ENCODE measurements at places on chromosomes 12 and 14.
A peak's percentile ranks its signal among the peaks of the same experiment; 100 is the strongest.

DNA sequence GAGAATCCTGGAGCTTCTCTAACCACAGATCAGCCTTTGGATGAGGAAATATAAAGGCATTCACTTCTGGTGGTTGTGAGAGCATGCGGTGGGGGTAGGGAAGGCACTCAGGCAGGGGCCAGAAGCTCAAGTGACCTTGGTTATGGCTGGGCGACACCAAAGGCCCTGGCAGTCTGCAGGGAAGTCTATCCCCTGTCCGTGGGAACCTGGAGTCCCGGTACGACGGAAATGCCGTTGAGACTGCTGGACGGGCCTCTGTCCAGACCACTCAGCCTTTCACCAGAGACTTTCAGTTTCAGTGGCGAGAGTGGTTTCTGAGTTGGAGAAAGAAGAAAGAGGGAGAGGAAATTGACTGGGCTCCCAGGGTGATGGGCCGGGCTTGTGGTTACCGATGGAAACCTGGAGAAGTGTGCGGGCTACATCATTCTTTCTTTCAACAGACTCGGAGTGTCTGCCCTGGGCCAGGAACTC, 20.9 kb downstream of the ISCA2 start:
- DNase-seq: peak; percentile 87

DNA sequence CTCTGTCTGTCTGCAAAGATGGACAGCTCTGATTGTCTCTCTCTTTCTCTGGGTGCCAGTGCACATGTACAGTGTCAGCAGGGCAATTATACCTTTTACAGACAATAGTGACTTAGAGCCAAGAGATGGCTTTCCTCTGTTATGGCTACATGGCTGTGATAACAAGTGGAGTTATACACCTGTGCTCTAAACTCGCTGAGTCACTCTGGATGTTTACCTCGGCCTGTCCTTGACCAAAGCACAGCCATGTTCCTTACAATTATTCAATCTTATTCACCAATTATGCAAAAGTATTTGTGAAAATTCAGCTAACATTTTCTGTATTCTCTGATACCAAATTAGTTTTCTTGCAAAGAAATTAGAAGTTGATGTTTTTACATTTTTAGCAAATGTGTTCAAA, 475.5 kb upstream of the CCDC196 start:
- no peak for DNase-seq

- no peak for DNase-seq
These were observed 50.2 kb downstream of the FZD10 start for GRCh38 chr12:130212384-130212989.

- peak; percentile 31 for DNase-seq
These were observed 16.1 kb downstream of the PIGH start for GRCh38 chr14:67583711-67584644.

DNA sequence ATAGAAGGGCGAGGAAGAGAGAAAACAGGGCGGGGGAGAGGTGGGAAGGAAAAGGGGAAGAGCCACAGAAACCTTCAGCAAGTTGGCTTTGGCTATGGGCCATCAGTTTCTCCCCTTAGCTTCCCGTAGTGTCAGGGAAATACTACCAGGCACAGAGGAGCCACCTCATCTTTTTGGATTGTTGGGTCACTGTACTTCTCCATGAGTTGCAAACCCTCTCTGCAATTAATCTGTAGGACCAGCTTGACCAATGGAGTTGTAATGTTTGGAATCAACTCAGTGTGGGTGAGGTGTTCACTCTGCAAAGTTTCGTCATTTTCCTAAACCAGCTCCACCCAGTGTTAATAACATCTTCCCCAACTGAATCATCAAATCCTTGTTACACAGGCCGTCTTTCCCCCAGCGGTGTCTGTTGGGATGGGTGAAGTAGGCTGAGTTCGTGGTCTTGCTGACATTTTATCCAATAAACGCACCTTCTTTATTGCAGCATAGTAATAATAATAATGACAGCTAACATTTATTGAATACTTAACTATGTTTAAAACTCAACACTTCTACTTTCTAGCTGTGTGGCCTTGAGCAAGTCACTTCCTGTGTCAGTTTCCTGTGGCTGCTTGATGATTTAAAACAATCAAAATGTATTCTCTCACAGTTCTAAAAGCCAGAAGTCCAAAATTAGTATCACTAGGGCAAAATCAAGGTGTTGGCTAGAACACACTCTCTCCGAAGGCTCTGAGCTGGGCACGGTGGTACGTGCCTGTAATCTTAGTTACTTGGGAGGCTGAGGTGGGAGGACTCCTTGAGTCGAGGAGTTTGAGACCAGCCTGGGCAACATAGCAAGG, 8.1 kb upstream of the GLTP start:
- peak; percentile 94 for DNase-seq

DNA sequence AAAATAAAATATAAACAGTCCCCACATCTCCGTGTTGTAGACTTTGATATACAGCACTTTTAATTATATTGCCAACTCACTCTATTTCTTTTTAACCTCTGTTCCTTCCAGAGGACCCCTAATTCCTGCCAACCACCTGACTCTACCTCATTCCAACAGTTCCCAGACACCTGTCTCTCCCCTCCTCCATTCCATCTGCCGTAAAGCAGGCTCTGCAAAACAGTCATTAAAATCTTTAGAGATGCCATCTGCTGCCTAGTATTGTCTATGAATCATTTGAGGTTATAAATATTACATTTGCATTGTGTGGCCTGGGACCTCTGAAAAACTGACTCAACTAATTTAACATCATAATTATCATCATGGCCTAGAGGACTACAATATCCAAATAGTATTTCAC, 148.8 kb upstream of the DCN start:
- DNase-seq: no peak

GRCh38 chr14:80941241-80942185, at the start of gene CEP128:
CEP128 (minus strand) TSS chr14:80941738.
- DNase-seq: peak; percentile 93
